ENCODE measurements at places on chromosomes 6 and 20.
A peak's percentile ranks its signal among the peaks of the same experiment; 100 is the strongest.

GRCh38 chr6:137106183-137106582 is 61.4 kb upstream of the IL20RA start:
- no peak for DNase-seq

- peak; percentile 85 for DNase-seq
Observed at GRCh38 chr6:17032988-17033634, 68.7 kb upstream of the STMND1 start.

- DNase-seq, result no peak
Observed at GRCh38 chr6:108746836-108747575, 101.2 kb upstream of the ARMC2 start.

- DNase-seq, result no peak
Observed at GRCh38 chr6:135906972-135907465, 55.5 kb downstream of the PDE7B start.

DNA sequence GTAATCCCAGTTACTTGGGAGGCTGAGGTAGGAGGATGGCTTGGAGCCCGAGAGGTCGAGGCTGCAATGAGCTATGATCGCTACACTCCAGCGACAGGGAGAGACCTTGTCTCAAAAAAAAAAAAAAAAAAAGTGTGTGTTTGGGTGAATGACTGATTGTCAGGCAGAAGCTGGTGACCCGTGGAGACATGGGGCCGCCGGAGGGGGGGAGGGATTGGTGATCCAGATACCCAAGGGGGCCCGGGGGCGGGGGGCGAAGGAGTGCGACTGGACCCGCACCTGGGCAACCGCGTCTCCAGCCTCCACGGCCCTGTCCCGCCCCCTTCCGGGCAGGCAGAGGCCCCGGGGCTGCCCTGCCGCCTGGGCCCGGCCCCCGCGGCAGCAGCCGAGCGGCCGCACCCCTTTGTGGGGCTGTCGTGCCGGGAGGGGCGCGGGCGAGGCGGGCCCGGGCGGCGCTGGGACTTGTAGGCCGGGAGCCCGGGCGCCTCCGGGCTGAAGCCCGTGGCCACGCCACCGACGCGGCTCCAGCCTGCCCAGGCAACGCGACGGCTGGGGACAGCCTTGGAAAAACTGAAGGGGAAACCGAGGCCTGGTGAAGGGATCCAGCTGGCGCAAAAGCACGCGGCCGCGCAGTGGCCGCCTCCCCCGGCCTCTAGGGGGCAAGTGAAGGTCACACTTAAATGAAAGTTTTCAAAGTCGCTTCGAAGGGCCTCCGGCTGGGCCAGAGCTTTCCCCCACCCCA is 2.1 kb upstream of the RBM38 start:
- DNase-seq, result no peak

DNA sequence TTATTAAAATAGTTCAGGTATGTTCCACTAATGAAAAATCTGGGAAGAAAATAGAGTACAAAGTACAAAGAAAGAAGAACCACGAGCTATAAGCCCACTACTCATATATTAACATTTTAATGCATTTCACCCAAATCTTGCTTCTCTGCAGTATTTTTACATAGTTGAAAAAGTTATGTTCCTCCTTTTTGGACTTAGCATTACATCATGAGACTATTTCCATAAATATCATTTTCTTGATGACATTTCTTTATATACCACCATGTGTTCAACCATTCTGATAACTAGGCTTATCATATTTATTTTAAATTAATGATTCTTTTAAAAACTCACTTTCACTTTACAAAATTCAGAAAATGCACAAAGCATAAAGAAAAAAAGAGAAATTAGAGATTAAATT is 3.0 kb downstream of the IPCEF1 start:
- DNase-seq, result no peak

DNA sequence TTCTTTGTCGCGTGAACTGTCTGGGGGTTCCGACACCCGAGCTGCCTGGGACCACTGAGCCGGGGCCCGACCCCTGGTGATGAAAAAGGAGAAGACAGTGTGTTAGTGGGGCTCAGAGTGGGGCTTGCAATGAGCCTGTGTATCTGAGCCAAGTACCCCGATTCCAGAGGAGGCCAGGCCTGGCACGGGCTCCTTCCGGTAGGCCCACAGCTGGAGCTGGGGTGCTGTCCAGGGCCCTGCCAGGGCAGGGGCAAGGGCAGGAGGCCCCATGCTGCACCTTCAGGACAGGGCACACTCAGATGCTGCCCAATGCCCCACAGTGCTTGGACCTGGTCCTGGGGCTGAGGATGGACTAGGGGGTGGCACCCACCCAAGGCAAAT is 89.4 kb downstream of the TAF4 start:
- no peak for DNase-seq

DNA sequence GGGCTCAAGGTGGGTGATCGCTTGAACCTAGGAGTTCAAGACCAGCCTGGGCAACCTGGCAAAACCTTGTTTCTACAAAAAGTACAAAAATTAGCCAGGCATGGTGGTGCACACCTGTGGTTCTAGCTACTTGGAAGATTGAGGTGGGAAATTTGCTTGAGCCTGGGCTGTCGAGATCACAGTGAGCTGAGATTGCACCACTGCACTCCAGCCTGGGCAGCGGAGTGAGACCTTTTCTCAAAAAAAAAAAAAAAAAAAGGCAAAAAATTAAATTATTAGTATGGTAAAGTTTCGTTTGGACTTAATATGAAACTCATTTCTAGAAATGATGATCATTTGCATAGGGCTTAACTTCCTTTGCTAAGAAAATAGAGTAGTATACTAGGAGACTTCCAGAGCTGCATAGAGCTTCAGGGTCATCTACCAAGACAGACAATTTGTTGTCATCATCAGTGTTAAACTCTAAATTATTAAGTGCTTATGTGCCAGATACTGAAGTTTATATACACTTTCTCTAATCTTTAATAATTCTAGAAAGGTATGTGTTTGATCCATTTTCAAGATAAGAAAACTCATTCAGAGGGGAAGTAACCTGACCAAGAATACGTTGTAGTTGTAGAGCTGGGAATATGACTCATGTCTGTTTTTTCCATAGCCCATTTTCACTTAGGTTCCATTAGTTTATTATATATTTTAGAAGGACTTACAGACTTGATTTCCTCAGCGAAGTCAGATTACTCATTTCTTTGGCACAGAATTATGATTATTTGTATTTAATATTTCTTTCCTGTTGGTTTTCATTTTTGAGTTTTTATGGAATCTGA is 84.5 kb downstream of the SLC16A10 start:
- no peak for DNase-seq

DNA sequence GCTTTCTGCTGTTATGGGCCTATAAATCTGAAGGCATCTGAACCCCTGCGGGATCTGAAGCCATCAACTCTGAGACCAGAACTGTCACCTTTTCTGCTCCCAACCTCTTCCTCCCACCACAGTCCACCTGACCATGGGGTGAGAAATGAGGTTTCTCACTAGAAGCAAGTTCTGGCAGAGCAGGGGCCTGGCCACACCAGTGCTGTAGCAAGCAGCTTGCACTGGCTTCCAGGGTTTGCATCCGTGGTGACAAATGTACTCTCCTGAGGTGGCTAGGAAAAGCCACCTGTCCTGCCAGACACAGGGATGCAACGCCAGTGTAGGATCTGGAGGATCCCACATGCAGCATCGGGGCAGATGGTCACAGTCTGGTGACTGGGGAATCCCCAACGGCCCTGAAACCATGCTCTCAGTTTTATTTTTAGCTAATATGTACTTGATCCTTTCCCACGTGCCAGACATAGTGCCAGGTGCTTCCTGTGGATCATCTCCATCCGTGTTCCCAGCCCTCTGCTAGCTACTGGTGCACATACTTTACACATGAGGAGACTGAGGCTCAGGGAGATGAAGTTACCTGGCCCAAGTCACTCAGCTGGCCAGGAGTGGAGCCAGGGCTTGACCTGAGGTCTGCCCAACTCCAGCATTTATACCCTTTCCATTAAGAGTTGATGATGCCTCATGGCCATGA is 122.1 kb upstream of the SPACA1 start:
- no peak for DNase-seq

- no peak for DNase-seq
Observed at GRCh38 chr20:33810259-33810658, 889 bp upstream of the CHMP4B start.

GRCh38 chr6:87586371-87587077 is 3.3 kb downstream of the RARS2 start:
- DNase-seq, result no peak

DNA sequence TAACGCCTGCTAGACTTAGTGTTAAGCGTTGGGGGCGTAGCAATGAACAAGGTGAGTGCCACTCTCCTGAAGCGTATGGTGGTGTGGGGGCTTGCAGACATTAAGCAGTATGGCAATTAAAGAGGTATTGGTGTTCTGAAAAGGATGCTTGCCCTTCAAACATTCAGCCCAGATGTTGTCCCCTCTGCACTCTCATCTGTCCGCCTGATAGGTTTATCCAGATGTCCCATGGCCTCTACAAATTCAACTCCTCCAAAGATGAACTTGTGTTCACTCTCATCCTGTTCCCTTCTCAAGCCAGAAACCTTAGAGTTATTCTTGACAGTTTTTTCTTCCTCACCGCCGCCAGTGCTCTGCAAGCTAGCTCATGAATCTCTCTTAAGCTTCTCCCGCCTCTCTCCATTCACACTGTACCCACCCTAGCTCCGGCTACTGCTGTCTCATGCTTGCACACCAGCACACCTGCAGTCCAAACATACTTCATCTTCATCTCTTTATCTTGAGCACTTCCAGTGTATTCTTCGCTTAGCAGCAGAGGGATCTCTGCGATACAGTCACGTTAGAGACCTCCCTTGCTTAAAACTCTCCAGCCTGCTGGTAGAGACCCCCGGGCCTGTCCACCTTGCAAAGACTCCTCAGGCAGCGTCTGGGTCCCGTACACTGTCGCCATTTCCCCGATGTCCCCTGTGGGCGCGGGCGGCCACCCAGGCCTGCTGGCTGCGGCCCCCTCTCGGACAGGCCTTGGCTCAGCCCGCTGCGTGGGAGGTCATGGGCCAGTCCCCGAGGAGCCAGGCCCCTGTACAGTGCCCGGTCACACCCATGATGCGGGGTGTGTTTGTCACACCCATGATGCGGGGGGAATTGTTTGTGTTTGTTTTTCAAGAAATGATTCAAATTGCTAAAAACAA is 962 bp downstream of the DDX27 start:
- no peak for DNase-seq

GRCh38 chr20:62606016-62606415 is 36.3 kb upstream of the SLCO4A1 start:
- DNase-seq, result no peak

DNA sequence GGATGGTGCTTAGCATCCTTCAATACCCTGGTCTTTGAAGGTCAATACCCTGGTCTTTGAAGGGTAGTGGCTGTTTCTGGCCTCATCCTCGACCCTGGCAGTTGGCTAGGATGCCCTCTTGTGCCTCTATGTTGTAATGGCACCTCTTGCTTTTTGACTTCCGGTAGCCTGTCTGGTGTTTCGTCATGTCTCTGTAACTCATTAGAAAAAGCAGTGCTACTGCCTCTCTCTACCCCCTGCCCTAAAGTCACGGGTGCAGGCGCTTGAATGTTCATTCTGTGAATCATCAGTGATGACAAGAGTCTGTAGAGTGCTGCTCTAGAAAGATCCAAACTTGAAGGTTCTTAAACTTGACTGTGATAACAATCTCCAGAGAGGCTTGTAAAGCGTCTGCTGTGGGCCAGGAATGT is 28.3 kb downstream of the RSPO4 start:
- DNase-seq, result no peak

- DNase-seq, result no peak
Observed at GRCh38 chr6:133248241-133249001, 7.3 kb downstream of the EYA4 start.

- no peak for DNase-seq
Observed at GRCh38 chr6:21420146-21420878, 173.2 kb upstream of the SOX4 start.

DNA sequence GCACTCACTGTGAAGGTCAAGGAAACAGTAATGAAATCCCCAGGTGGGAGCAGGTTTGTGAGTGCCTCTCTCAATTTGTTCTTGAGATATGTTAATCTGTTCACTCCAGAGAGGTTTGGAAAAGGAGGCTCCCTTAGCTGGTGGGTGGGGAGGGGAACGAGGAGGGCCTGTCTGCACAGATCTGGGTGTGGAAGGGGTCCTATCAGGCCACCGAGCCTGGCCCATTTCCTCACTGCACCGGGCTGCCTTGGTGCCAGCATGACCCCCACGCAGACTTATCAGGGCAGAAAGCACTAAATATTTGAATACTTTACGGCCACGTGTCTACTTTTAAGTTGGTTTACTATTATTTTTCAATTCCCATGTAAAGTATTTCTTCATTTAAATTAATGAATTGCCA is 8.3 kb downstream of the AGPAT4 start:
- no peak for DNase-seq

DNA sequence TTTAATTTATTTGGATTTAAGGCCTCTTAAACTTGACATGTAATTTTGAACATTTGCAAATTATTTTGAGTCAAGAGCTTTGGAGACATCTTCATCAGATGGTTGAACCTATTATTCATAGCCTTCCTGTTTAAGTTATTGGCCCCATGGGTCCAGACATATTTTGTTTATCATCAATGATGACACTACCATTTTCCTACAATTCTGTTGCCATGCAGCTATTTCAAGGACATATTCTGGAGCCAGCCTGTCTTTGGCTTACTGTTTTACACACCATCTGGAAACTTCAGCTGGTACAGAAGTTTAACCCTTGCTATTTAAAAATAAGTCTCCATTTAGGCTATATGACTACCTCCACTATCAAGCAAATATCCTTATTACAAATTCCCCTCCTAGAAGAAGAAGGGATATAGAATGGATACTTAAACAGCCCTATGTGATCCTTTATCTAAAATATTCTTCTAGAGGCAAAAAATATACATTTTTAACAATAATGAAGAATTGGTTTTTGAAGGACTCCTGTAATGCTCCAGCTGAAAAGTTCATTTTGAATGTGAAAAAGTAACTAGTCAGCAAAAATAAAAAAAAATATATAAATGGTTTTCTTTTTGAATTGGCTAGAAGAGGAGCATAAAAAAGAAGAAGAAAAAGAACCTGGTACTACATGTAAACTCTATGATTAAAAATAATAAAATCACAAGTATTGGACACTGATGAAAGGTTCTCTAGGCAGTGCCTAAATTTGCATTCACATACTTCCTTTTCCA is 544.0 kb upstream of the HS3ST5 start:
- DNase-seq, result no peak

- no peak for DNase-seq
Observed at GRCh38 chr6:108846628-108847027, 1.6 kb upstream of the ARMC2 start.

GRCh38 chr6:167517254-167517916 is 192.5 kb downstream of the TTLL2 start:
- no peak for DNase-seq

- no peak for DNase-seq
Observed at GRCh38 chr20:45913116-45913515, 1.2 kb upstream of the PLTP start.

DNA sequence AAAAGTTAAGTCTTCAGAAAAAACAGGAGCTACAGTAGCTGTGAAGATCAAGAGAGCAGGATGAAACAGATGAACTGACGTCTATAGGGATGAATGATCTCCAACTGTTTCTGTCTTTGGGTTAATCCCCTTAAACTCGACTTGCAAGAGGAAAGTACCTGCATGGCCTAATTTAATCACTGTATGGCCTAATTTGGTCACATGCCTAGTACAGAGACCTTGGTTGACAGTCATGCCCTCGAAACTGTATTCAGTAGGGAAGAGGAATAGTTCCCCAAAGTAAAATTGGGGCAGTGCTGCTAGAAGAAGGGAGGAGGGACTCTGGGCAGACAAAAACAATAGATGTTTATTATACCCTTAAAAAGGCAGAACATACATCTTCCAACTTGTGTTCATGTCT is 10.0 kb upstream of the SMAP1 start:
- no peak for DNase-seq

GRCh38 chr6:5840734-5841390 is 165.9 kb downstream of the NRN1 start:
- DNase-seq, result no peak

GRCh38 chr20:4985658-4986057 is 15.7 kb downstream of the SLC23A2 start:
- no peak for DNase-seq
